Kasumi-1 (cell line): ENCODE measurements at places on chromosomes 3 and 15.

DNA sequence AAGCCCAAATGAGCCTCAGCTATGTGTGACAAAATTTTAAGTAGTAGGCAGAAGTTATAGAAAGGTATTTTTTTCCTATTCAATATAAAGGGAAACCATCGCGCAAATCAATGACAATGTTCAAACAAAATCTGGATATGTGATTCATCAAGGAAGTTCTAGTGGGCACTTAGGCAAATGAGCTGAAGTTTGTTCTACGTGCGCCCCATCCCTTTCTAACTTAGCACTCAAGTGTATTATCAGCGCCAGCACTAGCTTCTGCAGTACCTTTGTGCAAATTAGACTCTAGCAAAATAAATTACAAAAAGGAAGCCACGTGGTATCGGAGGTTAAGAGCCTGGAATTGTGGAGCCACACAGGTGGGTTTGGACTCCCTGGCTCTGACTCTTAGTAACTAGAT lies 91.1 kb downstream of the TBL1XR1 start:
- DNase-seq = no peak

GRCh38 chr3:170622369-170623159 lies 36.7 kb upstream of the SLC7A14 start:
- no peak for DNase-seq

DNA sequence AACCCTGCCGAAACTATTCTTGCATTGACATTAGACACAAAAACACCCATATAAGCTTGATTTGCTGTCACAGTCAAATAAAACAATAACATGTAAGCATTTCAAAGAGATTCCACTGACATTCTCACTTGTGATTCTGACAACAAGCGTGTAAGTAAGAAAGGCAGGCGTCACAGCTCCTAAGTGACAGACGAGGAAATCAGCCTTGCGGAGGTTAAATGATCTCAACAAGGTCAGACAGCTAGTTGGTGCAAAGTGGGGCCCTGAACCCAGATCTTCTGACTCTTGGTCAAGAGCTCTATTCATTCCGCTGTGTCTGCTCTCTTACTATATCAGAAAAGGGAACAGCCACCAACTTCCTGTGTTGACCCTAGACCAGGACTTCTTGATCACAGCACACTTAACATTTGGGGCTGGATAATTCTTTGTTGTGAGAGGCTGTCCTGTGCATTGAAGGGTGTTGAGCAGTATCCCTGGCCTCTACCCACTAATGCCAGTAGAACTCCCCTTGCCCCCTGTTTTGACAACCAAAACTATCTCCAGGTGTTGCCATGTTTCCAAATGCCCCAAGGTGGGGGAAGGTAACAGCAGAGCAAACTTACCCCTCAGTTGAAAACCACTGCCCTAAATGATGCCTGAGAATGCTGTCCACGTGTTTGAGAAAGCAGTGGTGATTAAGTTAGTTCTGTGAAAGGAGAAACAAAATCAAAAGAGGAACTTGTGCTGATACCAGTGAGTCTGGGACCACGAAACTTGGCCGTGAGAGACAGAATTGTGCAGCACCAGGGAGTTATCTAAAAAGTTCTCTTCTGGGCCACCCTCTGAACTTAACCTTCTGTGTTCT lies 86.1 kb downstream of the LIPC start:
- DNase-seq = peak; percentile 77

GRCh38 chr3:46477756-46478155 lies 13.1 kb upstream of the LTF start:
- no peak for DNase-seq

DNA sequence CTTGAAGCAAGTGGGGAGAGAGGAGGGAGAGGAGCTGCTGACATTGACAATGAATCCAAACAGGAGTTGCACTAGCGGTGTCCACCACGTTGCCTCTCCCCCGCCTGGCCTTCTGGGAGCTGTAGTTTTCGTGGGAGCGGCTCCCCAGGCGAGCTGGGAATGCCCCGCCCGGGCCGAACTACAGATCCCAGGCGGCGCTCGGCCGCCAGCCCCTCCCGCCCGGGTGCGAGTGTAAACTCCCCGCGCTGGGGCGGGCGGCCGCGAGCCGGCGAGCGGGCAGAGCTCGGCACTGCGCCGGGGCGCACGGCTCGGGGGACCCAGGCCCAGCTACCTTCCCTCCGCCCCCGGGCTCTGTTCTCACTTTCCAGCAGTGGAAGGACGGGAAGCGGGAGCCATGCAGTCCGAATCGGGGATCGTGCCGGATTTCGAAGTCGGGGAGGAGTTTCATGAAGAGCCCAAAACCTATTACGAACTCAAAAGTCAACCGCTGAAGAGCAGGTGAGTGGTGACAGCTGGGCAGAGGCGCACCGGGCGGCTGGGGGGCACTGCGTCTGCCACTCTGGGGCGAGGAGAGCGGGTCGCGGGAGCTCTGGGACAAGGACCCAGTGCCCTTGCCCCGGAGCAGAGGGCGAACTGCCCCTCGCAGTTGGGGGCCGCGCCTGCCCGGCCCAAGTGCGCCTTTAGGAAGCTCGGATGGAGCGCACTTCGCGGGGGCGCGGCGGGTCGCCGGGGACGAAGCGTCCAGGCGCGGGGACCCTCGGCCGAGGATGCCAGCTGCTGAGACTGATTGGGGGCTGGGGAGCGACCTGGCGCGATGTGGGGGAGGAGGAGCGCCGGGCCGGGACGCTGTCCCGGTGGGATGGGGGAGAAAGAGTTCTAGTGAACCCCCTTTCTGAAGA lies at the start of gene MITF:
Gene MITF (plus strand): TSS at position 261 of the 899 bp plus-strand sequence. CDS start 134 bp downstream, at position 395.
- peak; percentile 96 for DNase-seq

GRCh38 chr3:69378112-69378802 lies 7.6 kb downstream of the FRMD4B start:
- no peak for DNase-seq

GRCh38 chr3:51886447-51886846 lies 11.0 kb upstream of the IQCF5 start:
- DNase-seq = no peak

- no peak for DNase-seq
These were observed 176.2 kb upstream of the TOPAZ1 start for GRCh38 chr3:44065311-44066094.

- no peak for DNase-seq
These were observed 552.2 kb upstream of the SUCLG2 start for GRCh38 chr3:68206524-68207117.

DNA sequence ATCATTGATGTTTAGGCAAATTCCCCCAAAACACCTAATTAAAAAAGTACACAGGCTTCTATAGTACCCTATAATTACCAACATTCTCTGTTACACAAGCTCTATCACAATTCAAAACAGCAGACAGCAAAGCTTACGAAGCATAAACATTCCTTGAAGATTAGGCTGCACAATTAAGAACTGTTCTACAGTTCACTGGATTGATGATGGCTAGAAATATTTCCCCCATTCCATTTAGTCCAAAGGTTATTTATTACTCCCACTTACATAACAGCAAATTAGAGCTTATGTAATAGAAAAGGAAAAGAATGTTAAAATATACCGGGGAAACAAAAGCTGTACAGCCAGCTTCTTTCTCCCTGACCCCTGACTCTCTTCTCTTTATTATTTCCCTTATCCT lies 49.3 kb downstream of the UACA start:
- DNase-seq = no peak

GRCh38 chr3:144264794-144265193 lies 293.2 kb downstream of the DIPK2A start:
- no peak for DNase-seq

DNA sequence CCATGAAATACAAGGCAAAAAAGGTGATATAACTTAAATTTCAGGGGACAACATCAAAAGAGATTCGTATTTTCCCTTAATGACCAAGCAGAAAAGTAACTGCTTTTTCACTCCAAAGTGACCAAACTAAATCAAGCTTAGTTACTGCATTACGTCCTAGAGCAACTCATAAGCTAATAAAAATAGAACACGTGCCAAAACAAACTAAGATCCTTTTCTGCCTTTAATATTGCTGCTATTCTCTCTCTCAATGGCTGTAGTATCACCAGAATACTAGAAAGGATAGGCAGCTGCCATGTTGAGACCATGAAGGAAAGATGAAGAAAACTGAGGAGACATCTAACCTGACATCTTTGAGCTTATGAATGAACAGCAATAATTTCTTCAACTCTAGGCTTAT lies 43.3 kb downstream of the UBXN7 start:
- no peak for DNase-seq

- no peak for DNase-seq
These were observed 655.2 kb downstream of the RBMS3 start for GRCh38 chr3:29936054-29936453.
